ENCODE measurements at places on chromosomes 2 and 18. TPM values are rescaled to one million over a fixed set of nuclear protein-coding genes. Genes with fewer than 3 reads are reported as not detected.

The TDRD15 gene
- 0.06 TPM for total RNA-seq

The OTOF gene
- total RNA-seq = 0.16 TPM

The TUBB8B gene
- not detected for total RNA-seq

The IL1RL2 gene
- 1.4 TPM for total RNA-seq

The UGT1A4 gene
- total RNA-seq = 1.1 TPM

The NPPC gene
- total RNA-seq = not detected

The PXDN gene
- total RNA-seq = 42.3 TPM

The DGKD gene
- 32.3 TPM for total RNA-seq

The SERPINB4 gene
- not detected for total RNA-seq

The MC5R gene
- not detected for total RNA-seq

The CHRND gene
- total RNA-seq = not detected

The LBX2 gene
- 2.5 TPM for total RNA-seq

The KCNJ3 gene
- 3.6 TPM for total RNA-seq

The MEP1B gene
- not detected for total RNA-seq

The HEATR5B gene
- total RNA-seq = 20.5 TPM

The SNED1 gene
- total RNA-seq = 42.1 TPM

The POTEF gene
- total RNA-seq = not detected

The MYO7B gene
- total RNA-seq = 11.0 TPM

All from kidney (tissue), 22 donors.